Endothelial cell of coronary artery (primary cell): ENCODE measurements at places on chromosomes 1 and 21. TPM values are rescaled to one million over a fixed set of nuclear protein-coding genes. Genes with fewer than 3 reads are reported as not detected.

The AP4B1 gene
- 20.7 and 22.7 TPM in 2 replicates for total RNA-seq

The CD5L gene
- not detected in 2 replicates for total RNA-seq

The SPOCD1 gene
- total RNA-seq: 33.4 and 49.5 TPM in 2 replicates

The ARTN gene
- total RNA-seq: 0.09 TPM in 1 of 2 replicates, not detected in the other

The FMOD gene
- 0.47 TPM in 1 of 2 replicates, not detected in the other for total RNA-seq

The CA14 gene
- total RNA-seq: not detected in 2 replicates

The AMY1B gene
- not detected in 2 replicates for total RNA-seq

The UBE2U gene
- not detected in 2 replicates for total RNA-seq

The LIPI gene
- not detected in 2 replicates for total RNA-seq

The MFSD2A gene
- 1.1 and 2.5 TPM in 2 replicates for total RNA-seq

The PADI2 gene
- 0.09 TPM in 1 of 2 replicates, not detected in the other for total RNA-seq

The DENND4B gene
- total RNA-seq: 11.0 and 20.4 TPM in 2 replicates

The C1orf87 gene
- not detected in 2 replicates for total RNA-seq

The ENAH gene
- total RNA-seq: 64.1 and 104 TPM in 2 replicates

The CYP4X1 gene
- 0.85 and 1.7 TPM in 2 replicates for total RNA-seq

The HFM1 gene
- under 0.01 TPM in 2 replicates for total RNA-seq

The KRTAP21-2 gene
- not detected in 2 replicates for total RNA-seq

The KRTAP12-1 gene
- total RNA-seq: not detected in 2 replicates

The IL24 gene
- not detected in 2 replicates for total RNA-seq
